Nephron progenitor cell (in vitro differentiated cells): ENCODE measurements at places on chromosomes 5 and 9.

GRCh38 chr9:107932046-107932445 is 442.5 kb upstream of the KLF4 start:
- H3K4me3 ChIP-seq, result no peak overlapping the region
- no peaks in the 10 kb centered on the region for H3K36me3 ChIP-seq
- H3K27ac ChIP-seq, result no peak overlapping the region
- DNase-seq, result no peak

- no peak for DNase-seq
- H3K4me1 ChIP-seq, result no peaks in the 10 kb centered on the region
- H3K27ac ChIP-seq, result no peak overlapping the region
- H3K36me3 ChIP-seq, result no peaks in the 10 kb centered on the region
- H3K27me3 ChIP-seq, result peaks cover 7% of the 10 kb centered on the region
These were observed 166.2 kb upstream of the PPP2R2B start for GRCh38 chr5:147044572-147045273.

DNA sequence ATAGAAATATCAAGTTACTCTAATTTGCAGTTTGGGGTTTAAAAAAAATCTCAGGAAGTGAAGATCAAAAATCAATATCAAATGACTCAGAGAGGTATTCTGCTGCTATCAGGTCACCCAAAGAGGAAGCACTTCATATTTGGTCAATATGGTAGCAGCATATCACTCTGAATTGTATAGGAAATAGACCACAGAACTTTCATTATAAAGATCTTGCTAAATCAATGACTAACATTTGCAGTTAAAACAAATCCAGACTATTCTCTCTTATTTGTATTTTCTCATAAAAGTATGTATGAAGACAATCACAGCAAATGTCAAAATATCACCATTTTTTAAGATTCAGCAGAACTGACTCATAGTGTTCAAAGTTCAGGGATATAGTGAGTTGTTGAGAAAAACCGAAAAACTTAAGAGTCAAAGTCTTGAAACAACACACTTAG is 105.8 kb upstream of the PCSK1 start:
- H3K4me1 ChIP-seq, result no peaks in the 10 kb centered on the region
- no peak overlapping the region for H3K27ac ChIP-seq

DNA sequence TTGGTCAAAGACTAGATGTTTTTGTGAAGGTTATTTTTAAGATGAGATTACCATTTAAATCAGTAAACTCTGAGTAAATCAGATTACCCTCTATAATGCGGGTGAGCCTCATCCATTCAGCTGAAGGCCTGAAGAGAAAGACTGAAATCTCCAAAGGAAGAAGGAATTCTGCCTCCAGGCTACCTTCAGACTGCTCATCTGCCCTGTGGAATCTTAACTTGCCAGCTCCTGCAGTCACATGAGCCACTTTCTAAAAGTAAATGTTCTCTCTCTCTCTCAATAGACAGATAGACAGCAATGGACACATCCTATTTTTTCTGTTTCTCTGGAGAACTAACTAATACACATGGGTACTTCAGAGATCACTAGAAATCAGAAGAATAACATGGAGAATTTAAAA is 182.8 kb downstream of the CFAP90 start:
- no peak overlapping the region for H3K4me3 ChIP-seq
- no peak for DNase-seq
- H3K27me3 ChIP-seq, result peaks cover 1% of the 10 kb centered on the region
- peaks cover 60% of the 10 kb centered on the region for H3K36me3 ChIP-seq
- H3K27ac ChIP-seq, result no peak overlapping the region

DNA sequence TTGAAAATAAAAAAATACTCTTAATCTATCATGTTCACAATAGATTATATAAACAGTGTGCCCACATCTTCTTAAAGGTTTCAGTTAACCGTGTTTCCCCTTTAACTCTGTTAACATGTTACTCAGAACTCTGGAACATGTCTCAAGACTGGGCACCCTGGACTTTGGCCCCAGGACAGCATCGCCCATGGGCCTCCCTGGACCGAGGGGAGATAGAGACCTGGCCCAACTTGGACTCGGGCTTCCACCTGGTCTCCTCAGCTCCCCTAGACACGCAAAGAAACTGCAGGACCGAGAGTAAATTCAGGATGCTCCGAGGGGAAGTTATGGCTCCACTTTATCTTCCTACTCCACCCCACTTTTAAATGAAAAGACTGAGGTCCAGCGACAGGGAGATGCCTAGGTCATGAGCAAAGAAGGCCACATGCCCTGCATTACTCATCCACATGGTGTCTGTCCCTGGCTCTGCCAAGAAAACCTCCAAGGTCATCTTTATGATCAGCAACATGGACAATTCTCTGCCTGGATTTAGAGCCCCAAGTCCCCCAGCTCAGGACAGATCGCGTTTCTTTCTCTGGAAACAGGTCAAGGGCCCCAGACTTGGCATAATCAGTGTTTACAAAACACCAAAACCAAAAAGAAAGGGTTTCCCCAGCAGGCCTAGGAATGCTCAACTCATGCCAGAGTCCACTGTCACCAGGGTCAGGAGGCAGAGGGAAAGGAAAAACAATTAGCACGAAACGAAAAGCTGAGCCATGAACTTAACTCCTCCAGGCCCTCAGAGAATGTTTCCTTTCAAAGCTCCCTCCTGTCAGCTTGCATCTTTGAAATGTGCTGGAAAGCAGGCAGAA is 17.4 kb downstream of the GPX3 start:
- no peak overlapping the region for H3K4me3 ChIP-seq
- peaks cover 56% of the 10 kb centered on the region for H3K36me3 ChIP-seq
- no peak for DNase-seq
- peak overlapping the region; percentile 93 for H3K27ac ChIP-seq
- peaks cover 27% of the 10 kb centered on the region for H3K4me1 ChIP-seq

GRCh38 chr5:14240359-14240758 is 97.2 kb downstream of the TRIO start:
- H3K4me3 ChIP-seq, result no peak overlapping the region
- no peaks in the 10 kb centered on the region for H3K36me3 ChIP-seq
- DNase-seq, result no peak
- H3K27me3 ChIP-seq, result no peaks in the 10 kb centered on the region

GRCh38 chr5:54195701-54196100 is 114.7 kb downstream of the ARL15 start:
- H3K36me3 ChIP-seq, result peaks cover 16% of the 10 kb centered on the region
- H3K27ac ChIP-seq, result no peak overlapping the region
- no peaks in the 10 kb centered on the region for H3K27me3 ChIP-seq
- H3K4me3 ChIP-seq, result no peak overlapping the region

DNA sequence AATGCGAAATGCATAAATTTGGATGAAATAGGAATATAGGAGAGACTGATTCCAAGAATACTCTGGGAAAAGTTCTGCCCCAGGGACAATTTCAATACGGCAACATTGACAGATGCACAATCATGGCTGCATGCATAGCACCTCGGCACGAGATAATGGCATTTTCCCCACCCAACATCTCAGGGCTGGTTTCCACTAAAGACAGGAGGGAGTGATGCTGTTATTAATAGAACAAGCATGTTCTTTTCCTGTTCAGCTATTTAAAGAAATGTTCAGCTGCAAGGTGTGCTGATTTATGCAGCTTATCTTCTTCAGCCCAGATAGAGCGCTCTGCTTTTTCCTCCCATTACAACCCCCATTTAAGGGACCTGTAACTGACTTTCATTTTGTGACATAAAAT is 740.2 kb downstream of the TLR4 start:
- H3K4me3 ChIP-seq, result no peak overlapping the region
- H3K4me1 ChIP-seq, result peaks cover 5% of the 10 kb centered on the region
- no peak for DNase-seq
- H3K36me3 ChIP-seq, result no peaks in the 10 kb centered on the region

DNA sequence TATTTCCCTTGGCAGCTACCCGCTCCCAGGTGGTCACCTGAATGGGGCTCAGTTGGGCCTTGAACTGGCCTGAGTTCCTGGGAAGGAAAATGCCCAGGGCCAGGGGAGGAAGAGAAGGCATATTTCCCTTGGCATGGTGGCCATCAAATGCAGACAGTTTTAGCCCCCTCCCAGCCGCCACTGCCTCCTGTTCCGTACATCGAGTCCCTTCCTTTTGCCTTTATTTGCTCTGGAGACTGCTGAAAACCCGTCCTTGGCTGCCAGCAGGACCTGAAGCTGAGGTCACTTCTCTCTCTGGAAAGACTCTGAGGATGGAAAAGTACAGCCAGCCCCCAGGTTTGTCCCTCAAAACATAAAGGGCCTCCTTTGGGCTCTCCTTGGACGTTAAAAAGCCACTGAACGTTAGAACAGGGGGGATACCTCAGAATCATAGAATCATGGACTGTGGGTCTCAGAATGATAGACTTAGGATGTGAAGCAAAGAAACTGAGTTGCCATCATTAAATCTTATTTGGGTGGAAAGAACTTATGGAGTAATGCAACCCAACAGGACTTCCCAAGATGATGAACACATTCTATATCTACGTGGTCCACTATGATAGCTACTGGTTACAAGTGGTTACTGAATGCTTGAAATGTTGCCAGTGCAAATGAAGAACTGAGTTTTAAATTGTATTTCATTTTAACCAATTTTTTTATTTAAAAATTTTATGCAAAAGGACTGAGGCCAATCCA is 7.1 kb downstream of the SPARC start:
- H3K4me3 ChIP-seq, result no peak overlapping the region
- H3K27ac ChIP-seq, result peak overlapping the region; percentile 98
- DNase-seq, result no peak
- H3K27me3 ChIP-seq, result no peaks in the 10 kb centered on the region

GRCh38 chr5:2223303-2223702 is 340.6 kb upstream of the IRX4 start:
- no peak overlapping the region for H3K4me3 ChIP-seq
- peaks cover 5% of the 10 kb centered on the region for H3K4me1 ChIP-seq
- DNase-seq, result no peak
- H3K27me3 ChIP-seq, result peaks cover 26% of the 10 kb centered on the region
- no peaks in the 10 kb centered on the region for H3K36me3 ChIP-seq

- peaks cover 25% of the 10 kb centered on the region for H3K27me3 ChIP-seq
- DNase-seq, result no peak
- no peaks in the 10 kb centered on the region for H3K36me3 ChIP-seq
- H3K4me1 ChIP-seq, result no peaks in the 10 kb centered on the region
These were observed 51.8 kb downstream of the WDR36 start for GRCh38 chr5:111143910-111144309.

DNA sequence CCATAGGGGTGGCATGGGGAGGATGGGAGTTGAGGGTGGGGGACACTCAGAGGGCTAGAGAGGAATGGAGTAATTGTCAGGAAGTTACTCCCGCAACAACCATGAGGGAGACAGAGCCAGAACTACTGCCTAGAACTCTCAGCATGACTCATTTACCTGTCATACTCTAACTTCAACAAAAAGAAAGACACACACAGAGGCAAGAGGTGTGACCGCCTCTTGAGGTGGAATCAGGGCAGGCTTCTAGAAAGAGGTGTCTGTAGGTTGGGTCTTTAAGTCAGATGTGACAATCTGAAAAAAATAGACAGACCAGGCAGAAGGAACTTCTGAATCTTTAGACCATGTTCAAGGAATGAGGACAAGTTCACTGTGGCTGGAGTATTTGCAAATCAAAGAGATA is 73.4 kb downstream of the GABBR2 start:
- peaks cover 18% of the 10 kb centered on the region for H3K4me1 ChIP-seq
- H3K27me3 ChIP-seq, result peaks cover 8% of the 10 kb centered on the region

DNA sequence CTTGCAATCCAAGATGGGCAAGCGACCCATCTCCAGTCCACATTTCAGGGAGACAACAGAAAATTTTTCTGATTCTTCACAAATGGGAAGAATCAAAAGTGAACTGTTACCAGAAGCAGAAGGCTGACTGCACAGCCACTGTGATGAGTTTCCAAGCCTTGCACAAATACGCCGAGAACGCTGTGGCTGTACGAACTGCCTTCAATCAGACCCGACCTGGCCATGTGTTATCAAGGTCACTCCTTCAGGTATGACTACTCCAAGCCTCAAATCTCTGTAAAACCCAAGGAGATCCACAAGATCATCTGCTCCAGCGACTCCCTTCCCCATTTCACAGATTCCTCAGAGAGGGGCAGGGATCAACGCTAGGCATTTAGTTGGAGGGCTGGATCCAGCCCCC is 26.9 kb downstream of the RAPGEF1 start:
- no peak for DNase-seq
- no peak overlapping the region for H3K27ac ChIP-seq
- no peak overlapping the region for H3K4me3 ChIP-seq
- peaks cover 44% of the 10 kb centered on the region for H3K4me1 ChIP-seq
- H3K36me3 ChIP-seq, result peaks cover 6% of the 10 kb centered on the region
- H3K27me3 ChIP-seq, result no peaks in the 10 kb centered on the region

DNA sequence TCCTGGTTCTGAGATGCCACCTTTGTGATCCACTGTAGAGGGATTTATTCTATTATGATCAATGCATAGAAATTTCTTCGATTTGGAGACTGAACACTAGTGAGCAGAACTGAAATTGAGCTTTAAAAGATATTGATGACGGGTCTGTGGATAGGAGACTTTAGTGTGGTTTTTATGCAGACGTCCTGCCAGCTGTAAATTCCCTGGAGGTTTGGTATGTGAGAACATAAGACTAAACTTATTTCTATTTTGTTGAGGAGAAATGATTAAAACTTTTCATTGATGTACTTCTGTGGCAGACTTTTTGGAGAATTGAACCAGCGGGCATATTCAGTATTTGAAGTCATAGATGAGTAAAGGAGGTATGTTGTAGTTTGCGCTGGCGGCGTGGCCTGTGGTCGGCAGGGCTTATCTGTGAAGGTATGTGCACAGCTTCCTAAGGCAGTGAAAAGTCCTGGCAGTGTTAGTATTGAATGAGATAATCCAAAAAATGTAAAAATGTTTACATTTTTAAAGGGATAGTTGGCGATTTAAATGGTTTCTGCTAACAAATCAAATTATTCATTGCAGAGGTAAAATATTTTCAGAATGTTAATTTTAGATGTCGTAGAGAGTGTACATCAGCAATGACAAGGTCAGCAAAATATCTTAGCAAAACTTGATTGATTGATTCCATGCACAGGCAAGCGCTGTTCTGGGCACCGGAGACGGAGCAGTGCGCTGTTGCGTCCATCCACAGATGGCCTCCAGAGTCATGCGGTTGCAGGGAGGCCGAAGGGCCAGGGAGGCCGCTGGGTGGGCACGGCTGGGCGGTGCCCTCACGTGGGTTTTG is 20.4 kb downstream of the TENT4A start:
- H3K4me3 ChIP-seq, result no peak overlapping the region
- DNase-seq, result no peak
- H3K27ac ChIP-seq, result no peak overlapping the region
- H3K4me1 ChIP-seq, result peaks cover 52% of the 10 kb centered on the region
- peaks cover 17% of the 10 kb centered on the region for H3K36me3 ChIP-seq

DNA sequence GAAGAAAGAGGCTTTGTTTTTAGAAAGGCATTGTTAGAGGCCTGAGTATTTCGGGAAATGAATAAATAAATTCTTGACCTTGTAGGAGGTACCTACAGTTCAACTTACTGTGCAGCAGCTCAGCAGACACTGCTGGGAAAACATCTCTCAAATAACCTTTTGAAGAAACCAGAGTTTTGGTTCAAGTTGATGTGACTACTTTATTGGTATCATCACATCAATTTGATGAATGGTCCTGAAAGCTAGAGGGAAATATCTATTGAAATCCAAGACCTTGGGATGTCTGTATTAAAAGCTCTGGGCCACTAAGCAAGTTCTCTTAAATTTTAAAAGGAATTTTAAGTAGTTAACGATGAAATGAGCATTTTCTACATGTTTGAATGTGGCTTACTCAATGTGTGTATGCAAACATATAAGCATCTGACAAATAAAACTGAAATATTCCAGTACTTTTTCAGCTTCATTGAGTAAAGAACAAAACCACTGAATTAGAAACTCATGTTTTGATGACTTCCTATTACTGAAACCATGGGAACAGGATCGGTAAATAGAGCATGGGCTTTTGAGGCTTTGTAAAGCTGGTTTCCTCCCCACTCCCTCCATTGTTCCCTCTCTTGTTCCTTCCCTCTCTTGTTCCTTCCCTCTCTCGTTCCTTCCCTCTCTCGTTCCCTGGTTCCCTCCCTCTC is 36.7 kb downstream of the SLC27A6 start:
- no peak overlapping the region for H3K27ac ChIP-seq
- H3K36me3 ChIP-seq, result no peaks in the 10 kb centered on the region
- H3K4me3 ChIP-seq, result no peak overlapping the region
- no peak for DNase-seq
- H3K4me1 ChIP-seq, result peaks cover 9% of the 10 kb centered on the region
- peaks cover 3% of the 10 kb centered on the region for H3K27me3 ChIP-seq
